ENCODE measurements at places on chromosomes 1 and 21. TPM values are rescaled to one million over a fixed set of nuclear protein-coding genes. Genes with fewer than 3 reads are reported as not detected.

- H3K4me1 ChIP-seq: peaks cover 8% of the 10 kb centered on the region
- no peak for DNase-seq
- no peak overlapping the region for H3K4me3 ChIP-seq
- no peaks in the 10 kb centered on the region for H3K27me3 ChIP-seq
- no peaks in the 10 kb centered on the region for H3K36me3 ChIP-seq
Observed at GRCh38 chr1:113675302-113675701, 84.0 kb downstream of the PHTF1 start.

SLC2A5 gene
- total RNA-seq: not detected

DNA sequence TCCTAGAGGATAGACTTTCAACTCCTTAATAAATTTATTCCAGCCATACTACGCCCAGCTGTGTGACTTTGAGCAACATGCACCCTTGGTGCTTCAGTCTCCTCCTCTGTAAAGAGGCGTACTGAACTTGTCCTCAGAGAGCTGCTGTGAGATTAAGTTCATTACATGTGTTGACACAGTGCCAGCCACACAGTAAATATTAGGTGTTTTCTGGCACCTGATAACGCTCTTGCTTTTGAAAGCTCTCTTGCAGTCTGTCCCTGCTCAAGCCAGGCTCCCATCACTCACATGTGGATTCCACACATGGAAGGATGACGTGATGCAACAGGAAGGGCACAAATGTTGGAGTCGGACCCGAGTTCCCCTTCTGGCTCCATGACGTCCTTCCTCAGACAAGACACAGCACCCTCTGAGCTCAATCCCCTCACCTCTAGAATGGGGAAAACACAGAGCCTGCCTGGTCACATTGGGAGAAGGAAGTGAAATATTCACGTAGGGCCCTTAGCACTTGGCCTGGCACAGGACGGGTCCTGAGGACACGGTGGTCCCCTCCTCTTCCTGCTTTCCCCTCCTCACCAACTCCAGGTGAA, 7.7 kb downstream of the IFNLR1 start:
- H3K4me1 ChIP-seq: no peaks in the 10 kb centered on the region
- H3K27me3 ChIP-seq: no peaks in the 10 kb centered on the region
- peaks cover 2% of the 10 kb centered on the region for H3K36me3 ChIP-seq

NFYC gene
- 71.1 TPM for total RNA-seq

DNA sequence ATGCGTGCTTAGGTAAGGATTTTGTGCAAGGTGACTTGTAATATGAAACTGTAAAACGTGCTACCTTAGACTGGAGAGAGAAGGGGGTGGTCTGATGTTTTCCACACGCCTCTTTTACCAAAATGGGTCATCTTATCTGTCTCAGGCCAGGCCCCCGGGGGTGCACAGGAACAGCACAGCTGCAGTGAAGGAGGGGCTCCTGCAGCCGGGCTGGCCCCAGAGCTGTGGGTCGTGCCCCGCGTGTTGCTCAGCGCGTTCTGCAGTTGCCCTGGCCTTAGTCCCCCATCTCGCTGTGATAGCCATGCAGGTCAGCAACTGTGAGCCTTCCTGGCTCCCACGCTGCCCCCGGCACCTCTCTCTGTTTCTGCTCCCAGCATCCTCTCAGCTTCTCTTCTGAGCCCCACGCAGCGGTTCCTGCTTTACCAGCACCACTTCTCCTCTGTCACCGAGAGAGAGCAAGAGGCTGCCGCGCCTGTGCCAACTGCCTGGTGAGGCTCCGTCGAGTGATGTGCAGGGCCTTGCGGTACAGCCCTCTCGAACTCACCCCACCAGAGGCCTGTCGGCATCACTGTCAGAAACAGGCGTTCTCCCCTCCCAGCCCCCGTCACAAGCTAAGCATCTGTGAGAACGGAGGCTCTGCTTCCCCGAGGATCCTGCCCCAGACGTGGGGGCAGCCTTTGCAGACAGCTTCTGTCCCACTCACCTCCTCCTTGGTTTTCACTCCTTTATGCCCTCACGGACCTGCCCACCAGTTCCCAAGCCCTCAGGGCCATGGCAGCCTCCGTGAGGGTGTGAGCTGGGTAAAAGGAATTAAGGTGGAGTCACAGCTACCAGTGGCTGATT, 73.3 kb downstream of the ADARB1 start:
- peaks cover 23% of the 10 kb centered on the region for H3K4me1 ChIP-seq
- no peaks in the 10 kb centered on the region for H3K27me3 ChIP-seq
- H3K27ac ChIP-seq: no peak overlapping the region
- H3K36me3 ChIP-seq: no peaks in the 10 kb centered on the region

DNA sequence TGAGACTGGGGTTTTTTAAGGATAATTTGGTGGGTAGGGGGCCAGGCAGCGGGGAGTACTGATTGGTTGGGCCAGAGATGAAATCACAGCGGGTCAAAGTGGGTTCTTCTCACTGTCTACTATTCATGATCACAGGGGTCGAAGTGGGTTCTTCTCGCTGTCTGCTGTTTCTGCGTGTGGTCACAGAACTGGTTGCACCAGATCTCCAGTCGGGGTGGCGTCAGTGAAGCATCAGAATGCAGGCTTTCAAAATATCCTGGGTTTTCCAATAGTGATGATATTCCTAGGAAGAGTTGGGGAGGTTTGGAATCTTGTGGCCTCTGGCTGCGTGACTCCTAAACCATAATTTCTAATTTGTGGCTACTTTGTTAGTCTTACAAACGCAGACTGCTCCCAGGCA, 45.1 kb downstream of the TRPM2 start:
- DNase-seq: peak; percentile 21
- no peaks in the 10 kb centered on the region for H3K27me3 ChIP-seq
- no peak overlapping the region for H3K4me3 ChIP-seq
- peaks cover 6% of the 10 kb centered on the region for H3K4me1 ChIP-seq

ELAPOR1 gene
- total RNA-seq: 4.5 TPM

GRCh38 chr1:3496916-3497315, 42.5 kb downstream of the ARHGEF16 start:
- no peak overlapping the region for H3K4me3 ChIP-seq
- H3K36me3 ChIP-seq: no peaks in the 10 kb centered on the region
- H3K4me1 ChIP-seq: no peaks in the 10 kb centered on the region

ZNF672 gene
- 53.8 TPM for total RNA-seq

DNA sequence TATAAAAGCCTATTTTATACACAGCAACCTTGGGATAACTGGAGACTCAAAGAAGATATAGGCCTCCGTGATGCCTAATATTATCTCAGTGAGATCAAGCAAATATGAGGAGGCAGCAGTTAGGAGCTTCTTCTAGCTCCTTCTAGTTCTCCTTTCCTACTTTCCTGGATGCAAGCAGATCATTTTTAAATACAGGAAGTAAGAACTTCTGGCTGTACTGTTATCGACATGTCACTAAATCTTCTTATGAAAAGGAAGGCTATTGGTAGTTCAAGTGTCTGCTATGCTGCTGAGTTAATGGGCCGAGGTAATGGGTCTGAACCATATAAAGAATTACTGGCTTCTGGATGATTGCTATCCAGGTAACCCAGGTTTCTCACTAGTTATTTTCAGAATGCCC, 15.9 kb downstream of the HSPA13 start:
- no peak overlapping the region for H3K27ac ChIP-seq
- H3K4me3 ChIP-seq: no peak overlapping the region
- H3K27me3 ChIP-seq: peaks cover 6% of the 10 kb centered on the region
- no peaks in the 10 kb centered on the region for H3K36me3 ChIP-seq

DNA sequence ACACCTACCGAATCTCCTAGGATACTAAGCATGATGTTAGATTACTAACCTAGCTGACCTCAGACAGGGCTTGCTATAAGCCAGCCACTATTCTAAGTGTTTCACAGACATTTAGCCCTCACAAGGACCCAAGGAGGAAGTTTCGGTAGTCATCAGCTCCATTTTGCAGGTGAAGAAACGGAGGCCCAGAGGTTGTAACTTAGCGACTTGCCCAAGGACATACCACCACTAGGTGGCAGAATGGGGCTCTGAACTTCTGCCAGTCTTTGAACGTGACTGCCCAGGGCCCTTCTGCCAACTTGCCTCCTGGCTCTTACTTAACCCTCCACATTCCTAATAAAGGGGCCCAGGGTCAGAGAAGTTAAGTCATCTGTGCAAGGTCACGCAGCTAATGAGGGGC, 283.5 kb downstream of the C1orf94 start:
- H3K4me1 ChIP-seq: no peaks in the 10 kb centered on the region
- H3K36me3 ChIP-seq: no peaks in the 10 kb centered on the region
- H3K27me3 ChIP-seq: no peaks in the 10 kb centered on the region
- no peak overlapping the region for H3K27ac ChIP-seq
- peak; percentile 58 for DNase-seq

DNA sequence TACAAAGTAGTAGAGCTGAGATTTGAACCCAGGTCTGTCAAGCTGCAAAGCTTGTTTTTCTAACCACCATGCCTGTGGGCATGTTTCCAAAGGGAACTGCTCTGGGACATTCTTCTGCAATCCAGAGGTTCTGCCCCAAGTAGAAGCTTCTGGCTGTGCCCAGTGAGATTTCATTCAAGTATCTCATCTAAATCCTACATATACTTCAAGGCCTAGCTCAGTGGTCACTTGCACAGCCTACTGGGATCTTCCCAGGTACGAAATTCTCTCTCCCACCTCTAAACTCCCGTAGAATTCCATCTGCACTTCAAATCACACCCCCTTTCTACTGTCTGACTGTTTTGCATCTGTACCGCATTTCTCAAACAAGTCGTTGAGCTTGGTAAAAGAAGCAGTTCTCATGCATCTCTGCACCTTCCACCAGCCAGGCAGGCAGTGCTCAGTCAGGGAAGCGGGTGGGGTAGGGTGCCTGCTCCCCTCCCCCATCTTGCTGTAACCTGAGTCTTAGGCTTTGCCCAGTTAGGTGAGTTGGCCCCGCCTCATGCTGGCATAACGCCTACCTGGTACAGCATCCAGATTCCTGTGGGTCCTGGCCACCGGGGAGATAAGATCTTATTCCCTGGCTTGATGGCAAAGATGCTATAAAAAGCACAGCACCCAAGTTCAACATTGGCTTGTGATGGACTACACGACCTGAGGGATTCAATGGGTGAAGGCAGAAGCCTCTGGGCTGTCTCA, 13.5 kb downstream of the SLC9A1 start:
- no peaks in the 10 kb centered on the region for H3K27me3 ChIP-seq
- H3K4me1 ChIP-seq: peaks cover 25% of the 10 kb centered on the region
- no peak for DNase-seq
- H3K36me3 ChIP-seq: peaks cover 9% of the 10 kb centered on the region
- no peak overlapping the region for H3K27ac ChIP-seq

POU2F1 gene
- 20.7 TPM for total RNA-seq

- H3K4me3 ChIP-seq: no peak overlapping the region
- no peaks in the 10 kb centered on the region for H3K27me3 ChIP-seq
- no peak for DNase-seq
- H3K27ac ChIP-seq: no peak overlapping the region
- H3K4me1 ChIP-seq: peaks cover 8% of the 10 kb centered on the region
Observed at GRCh38 chr1:236560213-236560771, 36.5 kb downstream of the LGALS8 start.

GRCh38 chr1:211551638-211552460, 27.1 kb downstream of the SLC30A1 start:
- H3K27ac ChIP-seq: no peak overlapping the region
- H3K36me3 ChIP-seq: no peaks in the 10 kb centered on the region
- peaks cover 22% of the 10 kb centered on the region for H3K27me3 ChIP-seq
- H3K4me1 ChIP-seq: peaks cover 2% of the 10 kb centered on the region

- H3K27me3 ChIP-seq: no peaks in the 10 kb centered on the region
- H3K27ac ChIP-seq: no peak overlapping the region
- peaks cover 4% of the 10 kb centered on the region for H3K36me3 ChIP-seq
- DNase-seq: no peak
- no peak overlapping the region for H3K4me3 ChIP-seq
Observed at GRCh38 chr1:61210435-61211154, 128.2 kb downstream of the NFIA start.

GRCh38 chr1:223872308-223872901, 26.7 kb upstream of the TP53BP2 start:
- H3K27me3 ChIP-seq: peaks cover 28% of the 10 kb centered on the region
- DNase-seq: no peak
- H3K4me1 ChIP-seq: no peaks in the 10 kb centered on the region
- no peaks in the 10 kb centered on the region for H3K36me3 ChIP-seq
- H3K27ac ChIP-seq: no peak overlapping the region

DNA sequence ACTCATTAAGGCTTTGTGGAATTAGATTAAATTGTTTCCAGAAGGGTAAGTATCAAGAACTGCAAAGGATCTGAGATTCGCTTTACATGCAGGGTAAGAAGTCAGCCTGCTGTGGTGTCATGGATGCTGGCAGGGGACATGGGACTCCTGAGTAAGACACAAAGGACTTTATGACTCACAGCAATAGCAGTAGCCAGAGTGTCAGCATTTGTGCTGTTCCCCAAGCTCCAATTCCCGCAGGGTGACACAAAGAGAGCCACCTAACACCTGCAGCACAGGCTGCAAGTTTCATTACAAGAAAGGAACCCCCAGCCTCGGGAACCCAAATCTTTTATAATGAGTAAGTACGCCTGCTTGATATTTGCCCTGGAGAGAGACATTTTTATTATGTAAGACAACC, 298.1 kb upstream of the POU3F1 start:
- H3K27ac ChIP-seq: no peak overlapping the region
- H3K36me3 ChIP-seq: no peaks in the 10 kb centered on the region
- no peak for DNase-seq
- peaks cover 17% of the 10 kb centered on the region for H3K27me3 ChIP-seq
- H3K4me3 ChIP-seq: no peak overlapping the region

LDLRAD1 gene
- not detected for total RNA-seq

- peaks cover 8% of the 10 kb centered on the region for H3K27me3 ChIP-seq
- no peaks in the 10 kb centered on the region for H3K36me3 ChIP-seq
- DNase-seq: no peak
- no peak overlapping the region for H3K27ac ChIP-seq
- H3K4me3 ChIP-seq: no peak overlapping the region
Observed at GRCh38 chr1:232883992-232884661, 66.3 kb upstream of the NTPCR start.

ATP1A4 gene
- 0.40 TPM for total RNA-seq

A3GALT2 gene
- total RNA-seq: not detected

SPRR2G gene
- total RNA-seq: not detected

- H3K36me3 ChIP-seq: no peaks in the 10 kb centered on the region
- peaks cover 12% of the 10 kb centered on the region for H3K27me3 ChIP-seq
- H3K4me3 ChIP-seq: no peak overlapping the region
- DNase-seq: no peak
- peaks cover 7% of the 10 kb centered on the region for H3K4me1 ChIP-seq
Observed at GRCh38 chr1:42142894-42143675, 10.1 kb upstream of the GUCA2B start.

DCLRE1B gene
- total RNA-seq: 19.5 TPM

GRCh38 chr1:154407198-154408091, 2.3 kb downstream of the IL6R start:
- no peak for DNase-seq
- no peak overlapping the region for H3K4me3 ChIP-seq
- H3K4me1 ChIP-seq: peaks cover 57% of the 10 kb centered on the region
- peaks cover 46% of the 10 kb centered on the region for H3K27me3 ChIP-seq
